OCI-LY7 (cell line): ENCODE measurements at places on chromosomes 5 and 9.

DNA sequence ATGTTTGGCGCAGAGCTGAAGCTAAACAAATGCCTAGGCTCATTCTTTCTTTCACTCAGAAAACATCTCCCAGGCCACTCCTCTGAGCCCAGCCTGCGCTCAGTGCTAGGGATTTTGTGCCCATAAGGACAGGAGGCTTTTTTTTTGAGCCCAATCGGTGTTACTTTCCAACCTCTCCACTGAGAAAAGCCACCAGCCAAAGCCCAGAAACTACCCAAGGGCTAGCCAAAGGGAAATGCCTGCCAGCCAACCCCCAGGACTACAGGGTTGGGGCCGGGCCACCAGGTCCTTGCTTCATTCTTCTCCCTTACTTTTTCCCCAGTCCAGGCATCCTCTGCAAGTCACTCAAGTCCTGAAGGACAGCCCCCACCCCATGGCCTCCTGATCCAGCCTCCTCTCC lies 134.7 kb downstream of the PAX5 start:
- DNase-seq: no peak

DNA sequence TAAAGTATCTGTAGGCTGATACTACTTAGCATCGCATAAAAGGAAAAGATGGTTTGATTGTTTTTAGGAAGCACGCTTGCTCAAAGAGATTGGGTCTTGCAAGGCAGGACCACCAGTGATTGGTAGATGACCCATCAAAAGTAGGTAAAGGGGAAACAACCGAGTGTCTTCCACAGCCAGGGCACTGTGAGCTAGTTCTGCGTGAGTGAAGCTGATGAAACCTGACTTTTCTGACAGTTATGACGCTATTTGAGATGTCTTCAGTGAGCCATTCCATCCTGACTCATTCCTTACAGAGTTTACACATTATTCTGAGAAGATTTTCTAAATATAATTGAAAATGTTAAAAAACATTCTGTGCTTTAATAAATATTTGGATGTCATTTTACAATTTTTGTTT lies 49.7 kb downstream of the BASP1 start:
- DNase-seq: peak; percentile 68

- peak; percentile 72 for DNase-seq
Measured at GRCh38 chr5:119016125-119016774, 27.9 kb upstream of the DTWD2 start.

DNA sequence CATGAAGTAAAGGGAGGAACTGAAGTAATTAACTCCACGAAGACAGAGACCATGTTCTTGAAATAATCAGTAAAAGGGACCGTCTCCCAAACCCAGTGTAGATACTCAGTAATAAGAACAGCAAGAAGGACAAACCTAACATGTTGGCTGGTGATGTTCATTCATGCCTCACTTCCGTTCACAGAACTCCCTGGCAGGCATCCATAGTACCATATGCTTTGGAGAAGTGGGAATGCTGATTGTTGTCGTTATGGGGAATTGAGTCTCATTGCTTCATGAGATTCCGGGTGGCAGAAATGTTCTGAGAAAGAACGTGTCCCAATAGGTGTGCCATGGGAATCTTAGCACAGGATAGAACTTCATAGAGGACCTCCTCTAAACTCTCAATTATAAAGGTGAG lies 452.3 kb downstream of the ZSWIM6 start:
- no peak for DNase-seq

DNA sequence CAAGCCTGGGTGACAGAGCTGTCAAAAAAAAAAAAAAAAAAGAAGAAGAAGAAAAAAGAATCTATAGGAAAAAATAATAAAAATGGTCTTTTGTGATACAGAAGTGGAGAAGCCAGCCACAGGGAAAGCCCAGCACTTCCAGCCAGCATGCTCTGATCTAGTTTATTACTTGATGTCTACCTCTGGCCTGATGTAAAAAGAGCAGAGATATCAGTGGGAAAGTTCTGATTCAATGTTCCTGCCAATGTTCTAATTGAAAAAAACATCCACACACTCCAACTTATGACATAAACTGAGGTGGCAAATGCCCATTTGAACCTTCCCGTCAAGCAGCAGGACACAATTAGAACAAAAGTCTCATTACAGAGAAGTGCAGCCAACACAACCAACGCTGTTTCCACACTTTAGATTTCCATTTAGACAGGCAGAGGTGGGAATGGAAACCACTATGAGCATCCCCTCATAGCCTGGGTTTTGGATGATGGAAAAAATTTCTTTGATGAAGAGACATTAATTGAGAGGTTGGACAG lies 5.7 kb downstream of the RBM18 start:
- DNase-seq: no peak

DNA sequence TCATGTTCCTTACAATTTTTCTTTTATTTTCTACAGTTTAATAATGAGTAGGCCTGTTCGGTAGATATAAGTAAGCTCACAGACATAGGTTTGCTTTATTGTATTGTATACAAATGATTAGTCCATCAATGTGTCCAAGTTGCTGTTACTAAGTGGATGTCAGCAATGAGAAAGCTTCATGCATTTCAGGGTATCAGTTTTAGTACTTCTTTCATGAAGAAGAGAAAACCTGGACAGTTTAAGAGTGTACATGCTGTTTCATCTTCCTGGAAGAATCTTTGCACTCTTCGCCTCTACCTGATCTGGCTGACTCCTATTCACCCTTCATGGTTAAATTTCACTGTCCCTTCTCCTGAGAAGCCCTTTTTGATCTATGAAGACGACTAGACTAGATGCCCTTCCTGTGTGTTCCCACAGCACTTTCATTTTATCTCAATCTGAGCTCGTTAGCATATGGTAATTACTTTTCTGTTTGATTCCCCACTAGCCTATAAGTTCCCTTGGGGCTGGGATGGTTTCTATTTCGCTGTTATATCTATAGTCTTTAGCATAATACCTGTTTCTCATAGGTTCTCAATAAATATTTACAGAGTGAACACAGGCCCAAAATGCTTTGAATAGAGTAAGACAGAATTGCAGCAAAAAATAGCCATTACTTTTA lies 70.7 kb downstream of the CETN3 start:
- DNase-seq: no peak

- DNase-seq: no peak
Measured at GRCh38 chr5:59955241-59955640, 61.7 kb upstream of the PDE4D start.

- no peak for DNase-seq
Measured at GRCh38 chr5:35230038-35230611, at the start of gene PRLR. TSS of gene PRLR (minus strand) at chr5:35230487. CDS start at chr5:35089620, 140,867 bp downstream.

GRCh38 chr5:1788200-1788599 lies 11.4 kb downstream of the MRPL36 start:
- DNase-seq: no peak

DNA sequence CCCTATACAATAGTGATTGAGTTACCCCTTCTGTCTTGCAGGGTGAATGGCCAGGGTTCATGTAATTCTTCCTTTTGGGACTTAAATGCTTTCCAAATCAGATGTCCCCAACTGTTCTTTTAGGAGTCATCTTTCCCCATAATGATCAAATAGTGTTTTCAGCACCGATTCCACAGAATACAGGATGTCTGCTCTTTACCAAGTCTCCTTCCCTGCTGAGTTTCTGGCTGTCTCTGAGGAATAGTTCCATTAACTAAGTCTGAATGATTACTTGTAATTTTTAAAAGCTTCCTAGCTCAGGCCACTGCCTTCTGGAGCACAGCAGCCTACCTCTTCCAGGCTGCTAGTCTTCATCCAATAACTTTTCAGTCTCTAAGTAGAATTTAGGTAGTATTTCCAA lies 630.7 kb upstream of the ZNF608 start:
- DNase-seq: no peak
